IMR-90 (cell line): ENCODE measurements at places on chromosomes 16 and 17. TPM values are rescaled to one million over a fixed set of nuclear protein-coding genes. Genes with fewer than 3 reads are reported as not detected.
A peak's percentile ranks its signal among the peaks of the same experiment; 100 is the strongest.

DNA sequence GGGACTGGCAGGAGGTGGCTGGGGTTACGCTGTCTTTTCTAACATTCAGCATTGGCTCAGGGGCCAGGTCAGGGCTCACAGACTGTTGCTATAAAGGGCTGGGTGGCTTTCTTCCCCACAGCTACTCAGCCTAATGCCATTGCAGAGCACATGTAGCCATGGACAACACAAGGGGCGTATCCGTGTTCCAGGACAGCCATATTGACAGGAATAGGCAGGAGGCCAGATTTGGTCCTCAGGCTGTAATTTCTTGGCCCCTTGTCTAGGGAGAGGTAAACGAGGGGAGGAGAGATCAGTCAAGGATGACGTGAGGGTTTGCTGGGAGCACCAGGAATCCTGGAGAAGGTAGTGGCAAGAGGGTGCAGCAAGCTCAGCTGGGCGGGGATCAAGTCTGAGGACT, 21.2 kb upstream of the MYO15B start:
- DNase-seq: no peak

- peak; percentile 44 for DNase-seq
These were observed 1425.1 kb upstream of the CDH8 start for GRCh38 chr16:63461248-63461841.

DNA sequence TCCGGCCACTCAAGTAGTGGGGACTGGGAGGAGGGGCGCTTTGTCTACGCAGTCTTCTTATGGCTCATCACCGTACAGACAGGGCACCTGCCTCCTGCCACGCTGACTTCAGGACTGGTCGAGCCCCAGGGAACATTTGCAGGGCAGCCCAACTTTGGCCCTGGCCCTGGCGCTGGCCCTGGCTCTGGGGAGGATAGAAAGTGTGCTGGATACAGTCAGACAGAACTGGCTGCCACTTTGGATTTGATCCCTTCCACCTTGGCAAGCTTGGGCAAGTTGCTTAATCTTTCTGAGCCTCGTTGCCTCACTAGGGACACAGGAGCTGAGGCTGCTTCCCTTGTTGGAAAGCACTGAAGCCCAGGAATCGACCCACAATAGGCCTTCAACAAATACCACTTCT, 13.6 kb downstream of the LGALS9 start:
- DNase-seq: no peak

- DNase-seq: no peak
These were observed 1.4 kb downstream of the SETD6 start for GRCh38 chr16:58516768-58517107.

GRCh38 chr16:8935989-8936388, 27.7 kb downstream of the USP7 start:
- no peak for DNase-seq

DNA sequence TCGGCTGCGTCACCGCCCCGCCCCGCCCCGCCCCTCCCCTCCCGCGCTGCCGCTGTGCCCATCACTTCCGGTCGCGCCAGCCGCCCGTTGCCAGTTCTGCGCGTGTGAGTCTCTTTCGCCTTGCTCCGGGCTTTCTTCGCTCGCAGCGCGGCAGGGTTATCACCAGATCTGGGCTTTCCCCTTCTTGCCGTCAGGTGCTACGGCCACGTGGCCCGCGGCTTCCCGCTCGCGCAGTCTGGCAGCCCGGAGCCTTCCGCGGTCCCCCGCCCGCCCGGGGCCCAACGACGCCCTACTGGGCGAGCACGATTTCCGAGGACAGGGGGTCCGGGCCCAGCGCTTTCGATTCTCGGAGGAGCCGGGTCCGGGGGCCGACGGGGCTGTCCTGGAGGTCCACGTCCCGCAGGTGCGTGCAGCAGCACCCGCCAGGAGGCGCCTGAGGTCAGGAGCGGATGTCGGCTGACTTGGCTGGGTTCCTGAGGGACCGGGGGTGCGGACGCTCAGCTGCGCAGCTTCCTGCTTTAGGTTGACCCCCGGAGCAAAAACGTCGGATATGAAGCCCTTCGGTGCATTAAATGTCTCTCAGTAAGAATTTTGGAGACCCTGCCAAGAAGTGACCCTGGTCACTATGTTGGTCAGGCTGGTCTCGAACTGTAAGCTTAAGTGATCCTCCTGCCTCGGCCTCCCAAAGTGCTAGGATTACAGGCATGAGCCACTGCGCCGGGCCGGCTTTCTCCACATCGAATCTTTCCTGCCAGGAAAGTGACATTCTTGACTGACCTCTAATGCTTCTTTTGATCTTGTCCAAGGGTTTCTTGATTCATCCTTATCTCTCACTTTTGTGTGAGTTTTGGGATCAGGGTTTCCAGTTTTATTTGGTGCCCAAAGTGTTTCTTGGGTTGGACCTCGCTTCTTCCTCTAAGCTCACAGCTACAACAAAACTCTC, at the start of gene METTL23:
TSS of gene METTL23 (plus strand) at position 64 of the 943 bp plus-strand sequence. CDS start 2,872 bp downstream, outside the sequence.
- DNase-seq: peak; percentile 77

GRCh38 chr16:89324056-89325010, 106.8 kb downstream of the ZNF778 start:
- DNase-seq: peak; percentile 92

GRCh38 chr16:73021866-73022495, 25.9 kb downstream of the ZFHX3 start:
- DNase-seq: no peak

GRCh38 chr17:50943575-50943933, 77.4 kb upstream of the TOB1 start:
- no peak for DNase-seq

GRCh38 chr17:57264776-57265175, 8.5 kb downstream of the MSI2 start:
- DNase-seq: no peak

- no peak for DNase-seq
These were observed 72.1 kb downstream of the RPTOR start for GRCh38 chr17:80616705-80617104.

- DNase-seq: peak; percentile 76
These were observed 35.7 kb downstream of the ZCCHC14 start for GRCh38 chr16:87457061-87457611.

- DNase-seq: no peak
These were observed 13.5 kb downstream of the SPECC1 start for GRCh38 chr17:20022701-20023100.

DNA sequence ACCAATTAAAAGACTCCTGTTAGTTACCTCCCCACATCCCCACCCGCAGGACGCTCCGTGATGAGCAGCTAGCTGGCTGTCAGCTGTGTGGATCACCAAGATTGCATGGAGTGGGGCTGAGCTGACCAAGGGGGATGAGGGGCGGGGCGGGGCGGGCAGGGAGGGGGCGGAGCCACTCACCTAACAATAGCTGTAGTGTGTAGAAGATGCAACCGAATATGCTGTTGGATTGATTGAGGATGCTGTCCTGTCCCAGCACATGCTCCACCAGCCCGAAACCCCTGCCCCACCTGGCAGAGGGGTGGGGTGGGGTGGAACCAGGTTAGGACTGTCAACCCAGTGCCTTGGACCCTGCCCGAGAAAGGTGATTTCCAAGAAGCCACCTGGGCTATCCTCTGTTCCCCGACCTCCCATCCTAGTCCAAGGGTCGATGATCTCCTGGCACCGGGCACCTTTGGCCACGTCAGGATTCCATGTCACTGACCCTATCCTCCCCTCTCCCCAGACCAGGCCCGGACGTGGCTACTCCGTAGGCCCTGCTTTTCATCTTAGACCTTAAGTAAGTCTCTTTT, 1.4 kb downstream of the VKORC1 start:
- DNase-seq: peak; percentile 38

- DNase-seq: no peak
These were observed 9.6 kb downstream of the IL32 start for GRCh38 chr16:3074860-3075522.

DNA sequence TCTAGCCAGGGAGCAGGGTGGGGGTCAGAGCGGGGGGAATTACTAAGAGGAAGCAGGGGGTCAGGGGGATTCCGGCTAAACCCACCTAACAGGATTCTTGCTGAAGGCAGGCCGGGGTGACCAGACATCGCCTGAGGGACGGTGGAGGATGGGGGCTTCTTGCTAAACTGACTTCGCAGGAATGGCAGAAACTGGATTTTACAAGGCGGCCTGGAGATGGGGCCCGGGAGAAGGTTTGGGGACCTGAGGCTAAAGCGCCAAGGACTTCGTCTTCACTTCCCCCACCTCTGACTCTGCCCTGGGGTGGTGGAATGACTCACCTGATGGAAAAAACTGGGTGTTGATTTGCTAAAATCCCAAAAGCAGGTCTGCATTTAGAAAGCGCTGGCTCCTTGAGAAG, 23.5 kb downstream of the LGALS3BP start:
- DNase-seq: no peak

GRCh38 chr17:36575028-36575427, 16.7 kb upstream of the DHRS11 start:
- no peak for DNase-seq

DNA sequence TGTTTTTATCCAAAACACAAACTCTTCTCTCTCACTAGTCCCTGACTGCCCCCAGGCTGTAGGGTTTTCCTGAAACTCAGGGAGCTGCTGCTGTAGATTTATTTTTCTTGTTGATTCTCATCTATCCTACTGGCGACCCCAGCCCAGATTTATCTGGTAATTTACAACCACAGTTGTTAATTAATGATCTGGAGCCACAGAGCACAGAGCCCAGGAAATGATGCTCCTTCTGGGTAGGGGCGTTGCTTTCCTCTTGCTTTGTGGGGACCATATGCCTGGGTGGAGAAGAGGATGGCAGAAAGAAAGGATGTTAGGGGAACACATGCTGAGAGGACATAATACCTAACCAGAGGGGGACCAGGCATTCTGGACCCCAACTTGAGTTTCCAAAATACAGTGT, 7.4 kb upstream of the ETV4 start:
- DNase-seq: no peak

GRCh38 chr17:17609121-17609520, 17.6 kb upstream of the PEMT start:
- DNase-seq: no peak

- DNase-seq: no peak
These were observed 48.7 kb upstream of the AMZ2 start for GRCh38 chr17:68198931-68199836.

GRCh38 chr17:42818379-42818778, 5.7 kb downstream of the BECN1 start:
- DNase-seq: peak; percentile 33

Gene ADCY9
- 5.4 and 5.6 TPM in 2 replicates for total RNA-seq

Gene ACSM2B
- total RNA-seq: not detected in 2 replicates

Gene MYOCD
- 19.7 and 20.1 TPM in 2 replicates for total RNA-seq

Gene HIC1
- 10.0 and 10.4 TPM in 2 replicates for total RNA-seq

Gene GAST
- not detected in 2 replicates for total RNA-seq

Gene ALDH3A1
- total RNA-seq: not detected in 2 replicates

Gene RDM1
- total RNA-seq: 0.18 TPM in 1 of 2 replicates, not detected in the other

Gene TBX4
- total RNA-seq: 0.28 TPM in 1 of 2 replicates, not detected in the other

Gene NOL3
- total RNA-seq: 5.0 and 6.1 TPM in 2 replicates
